ENCODE measurements at places on chromosomes 1 and 21.
A peak's percentile ranks its signal among the peaks of the same experiment; 100 is the strongest.

DNA sequence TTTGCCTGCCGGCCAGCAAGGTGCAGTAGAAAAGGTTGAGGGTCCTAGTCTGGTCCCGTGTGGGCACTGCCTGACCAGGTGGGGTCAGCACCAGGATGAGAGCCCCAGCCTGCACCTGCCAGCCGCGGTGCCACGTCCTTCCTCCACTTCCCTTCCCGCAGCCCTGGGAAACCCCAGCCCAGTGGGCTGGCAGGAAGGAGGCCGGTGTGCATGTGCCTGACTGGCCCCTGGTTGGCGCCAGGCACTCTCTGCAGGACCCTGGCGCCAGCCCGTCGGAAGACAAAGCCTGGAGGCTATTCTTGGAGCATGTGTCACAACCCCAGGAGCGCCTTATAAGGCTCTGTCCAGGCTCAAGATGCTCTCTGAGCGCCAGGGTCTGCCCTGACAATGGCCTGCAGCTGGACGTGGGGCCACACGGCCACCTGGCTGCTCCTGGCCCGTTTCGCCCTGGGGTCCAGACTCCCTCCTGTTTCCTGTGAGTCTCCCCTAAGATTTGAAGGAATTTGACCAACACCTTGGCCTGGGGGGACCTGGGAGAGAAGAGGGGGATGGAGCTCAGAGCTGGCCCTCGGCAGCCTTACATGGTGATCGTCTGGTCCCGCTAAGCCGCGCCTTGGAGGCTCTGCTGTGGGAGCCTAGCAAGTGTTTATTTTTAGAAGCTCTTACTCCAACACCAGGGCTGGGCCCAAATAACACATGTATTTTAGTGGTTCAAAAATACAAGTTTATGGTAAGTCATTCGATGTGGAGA lies 31.9 kb upstream of the POFUT2 start:
- peak; percentile 95 for DNase-seq

DNA sequence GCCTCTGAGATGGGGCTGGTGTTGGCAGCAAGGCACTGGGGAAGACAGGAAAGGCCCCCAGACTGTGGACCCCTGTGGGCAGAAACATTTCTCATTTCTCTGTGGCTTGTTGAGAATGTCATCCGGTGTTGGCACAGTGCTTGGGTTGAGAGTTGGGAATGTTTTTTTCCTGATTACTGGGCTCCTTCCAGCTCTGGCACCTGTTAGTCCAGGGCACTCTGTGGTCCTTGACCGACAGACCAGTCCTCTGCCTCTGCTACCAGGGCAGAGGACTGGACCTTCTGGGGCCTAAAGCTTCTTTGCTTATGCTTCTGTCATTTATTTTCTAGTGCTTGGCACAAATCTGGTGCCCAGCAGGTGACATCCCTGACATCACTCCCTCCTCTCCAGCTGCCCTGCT lies 4.8 kb upstream of the SPRR5 start:
- no peak for DNase-seq

DNA sequence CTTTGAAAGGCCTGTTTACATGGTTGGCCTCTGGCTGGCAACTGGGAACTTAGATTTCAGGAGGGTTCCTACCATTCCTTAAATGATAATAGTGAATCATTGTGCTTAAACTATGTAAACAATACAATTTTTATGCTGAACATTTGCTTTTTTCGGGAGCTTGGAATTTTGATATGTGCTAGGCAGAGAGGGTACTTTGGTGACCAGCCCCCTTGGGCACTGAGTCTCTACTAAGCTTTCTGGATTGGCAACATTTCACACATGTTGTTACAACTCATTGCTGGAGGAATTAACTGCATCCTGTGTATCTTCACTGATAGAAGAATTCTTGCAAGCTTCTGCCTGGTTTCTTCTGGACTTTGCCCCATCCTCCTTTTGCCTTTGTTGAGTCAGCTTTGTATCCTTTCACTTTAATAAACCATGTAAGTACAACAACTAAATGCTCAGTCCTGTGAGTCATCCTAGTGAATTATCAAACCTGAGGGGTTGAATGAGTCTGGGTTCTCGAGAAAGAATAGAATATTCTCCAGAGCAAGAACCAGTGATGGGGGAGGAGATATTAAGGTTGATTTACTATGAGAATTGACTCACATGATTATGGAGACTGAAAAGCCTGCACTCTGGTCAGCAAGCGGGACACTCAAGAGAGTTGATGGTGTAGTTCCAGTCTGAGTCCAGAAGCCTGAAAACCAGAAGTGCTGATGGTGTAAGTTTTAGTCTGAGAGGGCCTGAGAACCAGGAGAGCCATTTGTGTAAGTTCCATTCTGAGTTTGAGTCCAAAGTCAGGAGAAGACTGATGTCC lies 3.1 kb upstream of the SLC16A4 start:
- peak; percentile 83 for DNase-seq

DNA sequence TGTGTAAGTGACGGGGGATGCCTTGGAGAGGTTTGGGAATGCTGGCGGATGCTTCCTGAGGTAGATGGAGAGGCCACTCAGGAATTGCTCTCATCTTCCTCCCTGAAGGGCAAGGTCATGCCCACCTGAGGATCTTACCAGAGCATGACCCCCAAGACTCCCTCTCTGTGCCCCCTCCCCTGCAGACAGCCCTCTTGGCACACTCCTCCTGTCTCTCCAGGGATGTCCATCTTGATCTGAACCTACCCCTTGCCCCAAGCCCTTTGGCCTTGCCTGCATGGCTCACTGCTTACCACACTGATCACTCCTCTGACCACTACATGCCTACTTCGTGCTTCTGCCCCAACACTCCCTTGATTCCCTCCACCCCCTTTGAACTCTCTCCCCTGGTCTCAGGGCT lies 17.9 kb upstream of the MPL start:
- no peak for DNase-seq

- peak; percentile 21 for DNase-seq
Observed at GRCh38 chr1:177228693-177229065, 57.9 kb downstream of the BRINP2 start.

DNA sequence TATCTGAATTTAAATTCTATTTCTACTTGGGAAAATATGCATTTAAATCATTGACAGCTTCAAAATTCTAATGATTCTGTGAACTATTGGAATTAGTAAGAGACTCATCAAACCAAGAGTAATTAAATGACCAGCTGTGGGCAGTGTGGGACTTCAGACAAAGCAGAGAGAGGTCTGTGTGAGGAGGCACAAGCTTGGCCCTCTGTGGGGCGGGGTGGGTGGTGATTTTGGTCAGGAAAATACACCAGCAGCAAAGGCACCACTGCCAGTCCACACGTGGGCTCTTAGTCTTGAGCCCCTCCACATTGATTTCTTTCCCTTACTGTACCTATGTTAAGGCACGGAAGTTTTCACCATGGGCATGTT lies 39.2 kb upstream of the RAB4A start:
- DNase-seq = no peak

DNA sequence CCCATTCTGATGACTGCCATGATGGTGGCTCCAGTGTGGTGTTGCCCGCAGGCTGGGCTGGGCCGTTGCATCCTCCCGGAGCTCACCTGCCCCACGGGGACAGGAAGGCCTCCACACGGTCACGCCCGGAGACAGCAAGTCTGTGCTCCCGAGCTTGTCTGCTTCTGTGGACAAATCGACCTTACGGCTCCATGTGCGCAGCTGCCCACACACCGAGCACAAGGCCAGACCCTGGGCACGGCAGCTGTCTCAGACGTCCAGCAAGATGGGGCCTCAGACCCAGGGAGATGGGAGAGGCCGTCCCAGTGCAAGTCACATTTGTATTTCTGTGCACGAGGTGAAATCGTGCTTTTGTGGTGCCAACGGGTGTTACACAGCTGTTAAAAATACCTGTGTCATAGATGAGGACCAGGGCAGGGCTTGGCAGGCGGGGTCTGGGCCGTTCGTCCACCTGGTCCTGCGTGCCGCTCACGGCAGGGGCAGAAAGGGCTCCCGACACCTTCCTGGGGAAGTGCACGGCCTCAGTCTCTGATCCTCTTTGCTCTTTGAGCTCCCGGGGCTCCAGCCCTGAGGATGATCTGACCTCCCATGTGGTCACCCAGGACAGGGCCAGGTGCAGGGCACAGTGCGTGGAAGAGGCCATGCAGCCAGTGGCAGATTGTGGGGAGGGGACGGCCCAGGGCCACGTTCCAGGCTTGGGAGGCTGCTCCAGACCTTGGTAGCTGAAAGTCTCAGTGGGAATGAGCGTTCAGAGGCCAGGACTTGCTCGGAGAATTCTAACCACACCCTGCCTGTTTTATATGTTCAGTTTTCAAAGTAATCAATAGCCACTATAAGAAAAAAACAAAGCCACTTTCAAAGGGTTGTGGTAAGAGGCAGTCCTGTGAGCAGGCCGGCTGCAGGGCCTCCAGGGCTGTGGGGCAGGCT lies 13.5 kb downstream of the COL6A1 start:
- DNase-seq = no peak

DNA sequence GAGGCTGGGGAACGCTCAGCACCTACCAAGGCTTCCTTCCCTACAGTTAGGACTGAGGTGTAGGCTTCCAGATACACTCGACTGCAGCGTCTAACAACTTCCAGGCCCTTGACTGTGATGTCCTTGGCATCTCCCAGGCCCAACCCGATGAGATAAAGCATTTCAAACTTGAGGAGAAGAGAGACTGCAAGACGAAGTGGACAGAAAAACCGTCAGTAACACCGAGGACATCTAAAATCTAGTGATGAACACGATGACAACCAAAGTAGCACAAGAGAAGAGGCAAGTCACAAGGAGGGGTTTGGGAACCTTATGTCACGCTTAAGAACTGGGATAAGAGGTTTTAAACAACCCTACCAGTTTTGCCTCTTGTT lies 314 bp downstream of the DPH5 start:
- peak; percentile 34 for DNase-seq

- DNase-seq = peak; percentile 34
Observed at GRCh38 chr21:25456672-25457071, 150.6 kb downstream of the MRPL39 start.

DNA sequence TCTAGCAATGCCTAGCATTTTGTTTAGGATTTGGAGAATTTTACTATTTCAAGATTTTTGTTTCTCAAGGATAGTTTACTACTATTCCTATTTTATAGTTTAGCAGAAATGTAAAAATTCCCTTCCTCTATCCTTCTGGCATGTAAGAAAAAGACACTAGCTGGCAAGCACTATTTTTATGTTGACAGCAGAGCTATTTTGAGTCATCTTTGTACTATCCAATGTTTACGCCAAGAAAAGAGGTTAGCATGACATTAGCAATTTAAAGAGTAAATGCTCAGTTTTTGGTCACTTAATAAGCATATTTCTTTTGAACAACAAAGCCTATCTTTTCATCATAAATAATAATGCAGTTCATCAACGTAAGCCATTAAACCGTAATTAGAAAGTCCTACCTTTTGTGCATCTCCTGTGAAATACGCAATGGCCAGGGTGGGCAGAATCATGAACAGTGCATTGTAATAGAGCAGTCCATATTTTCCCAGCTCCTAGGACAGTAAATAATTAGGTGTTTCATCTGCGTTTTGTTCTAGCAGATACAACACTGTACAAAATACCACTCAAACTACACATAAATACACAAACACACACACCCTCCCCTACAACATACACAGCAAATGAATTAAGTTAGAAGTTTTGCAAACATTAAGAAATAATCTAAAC lies 12.0 kb downstream of the SLC35D1 start:
- peak; percentile 37 for DNase-seq

DNA sequence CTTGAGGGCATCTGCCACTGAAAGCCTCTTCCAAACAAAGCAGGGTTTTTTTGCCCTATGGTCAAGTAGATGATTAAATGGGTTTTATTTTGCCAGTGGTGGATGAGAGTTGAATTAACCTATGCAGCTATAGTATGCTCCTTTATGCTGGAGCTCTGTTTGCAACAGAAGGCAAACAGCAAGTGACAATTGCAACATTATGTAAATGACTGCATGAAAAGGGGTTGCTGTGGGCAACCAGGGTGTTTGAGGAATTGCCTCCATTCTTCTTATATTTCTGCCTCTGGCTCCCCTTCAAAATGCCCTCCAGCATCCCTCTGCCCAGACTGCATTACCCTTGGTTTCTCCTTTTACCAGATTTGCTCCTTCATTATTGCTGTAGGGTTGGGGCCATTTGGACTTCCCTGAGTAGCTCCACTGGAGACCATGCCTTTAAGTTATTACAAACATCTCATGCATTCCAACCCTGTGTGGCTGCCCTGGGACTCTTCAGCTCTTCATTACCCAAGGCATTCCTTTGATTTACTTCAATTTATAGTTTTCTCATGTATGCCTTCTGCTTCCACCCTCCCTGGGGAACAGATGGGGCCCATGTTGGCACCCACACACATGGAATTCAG lies 398.4 kb downstream of the PRDM2 start:
- DNase-seq = no peak

DNA sequence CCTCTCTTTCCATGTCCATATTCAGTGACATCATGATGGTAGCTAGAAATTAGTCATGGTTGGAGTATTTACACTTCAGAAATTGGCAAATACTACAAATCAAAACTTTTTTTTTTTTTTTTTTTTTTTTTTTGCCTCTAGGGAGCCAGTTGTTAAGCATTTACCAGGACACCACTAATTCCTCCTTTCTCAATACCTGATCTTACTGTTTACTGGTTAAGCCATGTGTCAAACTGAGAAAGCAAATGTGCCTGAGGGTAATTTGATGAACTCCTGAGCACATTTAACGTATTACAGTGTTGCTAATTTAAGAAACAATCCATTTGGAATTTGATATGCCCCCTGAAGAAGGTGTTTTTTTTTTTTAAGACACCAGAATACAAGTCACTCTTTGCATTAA lies 94.4 kb downstream of the DNM3 start:
- no peak for DNase-seq

DNA sequence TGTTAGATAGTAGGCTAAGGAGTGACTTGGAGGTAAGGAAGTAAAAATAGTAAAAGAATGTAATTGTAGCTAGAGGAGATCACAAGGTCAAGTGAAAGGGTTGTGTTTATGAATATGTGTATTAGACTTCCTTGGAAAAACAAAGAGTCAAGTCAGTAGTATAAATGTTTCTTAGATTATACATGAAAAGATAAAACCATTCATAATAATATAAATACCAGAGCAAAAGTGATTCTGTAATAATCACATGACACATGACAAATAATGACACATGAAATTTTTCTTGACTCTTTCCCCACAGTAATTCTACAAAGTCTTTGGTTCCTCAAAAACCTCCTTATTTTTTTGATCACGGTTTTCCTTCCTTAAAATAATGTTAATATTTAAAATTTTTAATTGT lies 56.4 kb downstream of the IVNS1ABP start:
- DNase-seq = no peak

GRCh38 chr1:235275223-235275622 lies 52.8 kb downstream of the ARID4B start:
- no peak for DNase-seq

Measured in EL (cell line).